ENCODE measurements at places on chromosomes 16 and 17.
A peak's percentile ranks its signal among the peaks of the same experiment; 100 is the strongest.

DNA sequence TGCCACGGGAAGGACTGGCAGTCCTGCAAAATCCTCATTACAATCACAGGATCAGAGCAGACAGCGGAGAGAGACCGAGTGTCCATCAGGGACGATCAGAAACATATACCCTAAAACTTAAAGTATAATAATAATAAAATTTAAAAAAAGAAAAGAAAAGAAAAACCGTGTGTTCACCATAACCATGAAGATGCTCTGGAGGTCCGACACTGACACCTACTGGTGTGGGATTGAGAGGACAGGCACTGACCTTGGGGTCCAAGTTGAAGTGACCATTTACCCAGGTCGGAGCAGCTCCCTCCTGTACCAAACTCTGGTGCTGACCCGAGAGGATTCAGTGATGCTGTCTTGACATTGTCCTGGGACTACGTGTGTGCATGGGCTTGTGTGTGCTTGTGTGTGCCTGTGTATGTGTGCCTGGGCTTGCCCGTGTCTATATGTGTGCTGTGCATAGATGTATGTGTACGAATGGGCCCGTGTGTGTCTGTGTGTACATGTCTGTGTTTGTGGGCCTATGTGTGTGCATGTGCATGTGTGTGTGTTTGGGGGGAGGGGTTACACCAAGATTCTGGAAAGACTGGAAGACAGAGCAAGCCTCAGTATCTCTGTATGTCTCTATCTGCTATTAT, 10.0 kb upstream of the CD300LD start:
- peak; percentile 10 for DNase-seq

- DNase-seq = no peak
Observed at GRCh38 chr16:81611721-81612120, 167.1 kb downstream of the CMIP start.

GRCh38 chr17:80935526-80935925, 56.1 kb upstream of the CHMP6 start:
- no peak for DNase-seq

DNA sequence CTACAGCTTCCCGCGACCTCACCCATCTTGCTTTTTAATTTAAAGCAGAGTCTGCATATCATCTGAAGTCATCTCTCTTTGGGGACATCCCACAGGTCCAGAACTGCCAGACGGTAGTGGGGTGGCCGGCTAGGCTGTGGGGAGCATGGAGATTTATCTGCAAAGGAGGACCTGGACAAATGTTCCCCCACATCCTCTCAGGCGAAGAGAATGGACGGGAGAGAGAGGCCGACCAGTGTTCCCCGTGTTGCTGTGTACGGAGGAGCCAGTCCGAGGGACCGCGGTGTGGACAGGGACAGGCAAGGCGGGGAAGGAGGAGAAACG, 665 bp upstream of the MT1M start:
- DNase-seq = no peak

- DNase-seq = peak; percentile 80
Observed at GRCh38 chr16:88747588-88748301, 37.3 kb downstream of the PIEZO1 start.

DNA sequence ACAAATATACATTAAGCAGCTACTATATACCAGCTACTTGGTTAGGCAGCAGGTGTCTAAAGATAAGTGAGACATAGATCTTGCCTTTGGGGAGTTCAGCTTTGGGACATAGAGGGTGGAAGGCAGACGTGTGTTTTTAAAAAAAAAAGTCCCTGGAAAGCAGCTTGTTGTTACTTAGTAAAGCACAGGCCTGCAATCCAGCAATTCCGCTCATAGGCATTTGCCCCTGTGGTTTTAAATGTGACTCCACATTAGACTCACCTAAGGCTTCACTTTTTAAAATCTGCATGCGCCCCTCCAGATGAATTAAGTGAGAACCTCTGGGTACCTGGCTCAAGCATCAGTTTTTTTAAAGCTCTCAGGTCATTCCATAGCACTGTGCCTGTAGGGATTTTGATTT, 7.2 kb upstream of the MLYCD start:
- no peak for DNase-seq

- DNase-seq = no peak
Observed at GRCh38 chr16:24850289-24850938, 4.7 kb downstream of the SLC5A11 start.

DNA sequence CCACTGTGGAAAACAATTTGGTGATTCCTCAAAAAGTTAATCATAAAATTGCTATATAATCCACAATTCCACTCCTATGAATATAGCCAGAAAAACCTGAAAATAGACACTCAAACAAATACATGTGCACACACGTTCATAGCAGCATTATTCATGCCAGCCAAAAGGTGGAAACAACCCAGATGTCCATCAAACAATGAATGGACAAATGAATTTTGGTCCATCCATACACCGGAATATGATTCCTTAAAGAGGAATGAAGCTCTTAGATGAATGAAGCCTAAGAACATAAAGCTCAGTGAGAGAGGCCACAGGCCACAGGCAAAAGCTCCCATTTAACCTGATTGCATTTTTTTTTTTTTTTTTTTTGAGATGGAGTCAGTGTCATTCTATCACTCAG, 114.6 kb upstream of the TNRC6C start:
- DNase-seq = no peak

- DNase-seq = no peak
Observed at GRCh38 chr16:54633943-54634362, 296.7 kb upstream of the IRX5 start.

DNA sequence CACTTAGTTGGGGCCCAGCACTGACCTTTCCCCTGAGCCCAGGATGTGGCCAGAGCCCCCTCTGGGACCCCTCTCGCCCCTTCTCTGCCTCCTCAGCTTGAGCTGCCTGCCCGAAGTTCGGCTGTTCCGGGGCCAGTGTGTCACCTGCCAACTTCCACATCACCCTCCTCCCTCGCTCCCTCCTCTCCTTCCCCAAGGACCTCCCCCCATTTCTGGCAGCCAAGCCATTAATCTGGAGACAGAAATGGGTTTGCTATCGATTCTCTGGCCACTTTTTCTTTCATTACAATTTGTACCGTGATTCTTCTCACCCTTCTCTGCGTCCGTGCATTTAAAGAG, 8.8 kb upstream of the ADAM11 start:
- DNase-seq = no peak

- DNase-seq = no peak
Observed at GRCh38 chr16:79372503-79373184, 227.9 kb downstream of the MAF start.

GRCh38 chr17:78953356-78954350, 26.1 kb downstream of the LGALS3BP start:
- no peak for DNase-seq

GRCh38 chr17:64327201-64327930, 63.3 kb downstream of the PECAM1 start:
- DNase-seq = no peak

DNA sequence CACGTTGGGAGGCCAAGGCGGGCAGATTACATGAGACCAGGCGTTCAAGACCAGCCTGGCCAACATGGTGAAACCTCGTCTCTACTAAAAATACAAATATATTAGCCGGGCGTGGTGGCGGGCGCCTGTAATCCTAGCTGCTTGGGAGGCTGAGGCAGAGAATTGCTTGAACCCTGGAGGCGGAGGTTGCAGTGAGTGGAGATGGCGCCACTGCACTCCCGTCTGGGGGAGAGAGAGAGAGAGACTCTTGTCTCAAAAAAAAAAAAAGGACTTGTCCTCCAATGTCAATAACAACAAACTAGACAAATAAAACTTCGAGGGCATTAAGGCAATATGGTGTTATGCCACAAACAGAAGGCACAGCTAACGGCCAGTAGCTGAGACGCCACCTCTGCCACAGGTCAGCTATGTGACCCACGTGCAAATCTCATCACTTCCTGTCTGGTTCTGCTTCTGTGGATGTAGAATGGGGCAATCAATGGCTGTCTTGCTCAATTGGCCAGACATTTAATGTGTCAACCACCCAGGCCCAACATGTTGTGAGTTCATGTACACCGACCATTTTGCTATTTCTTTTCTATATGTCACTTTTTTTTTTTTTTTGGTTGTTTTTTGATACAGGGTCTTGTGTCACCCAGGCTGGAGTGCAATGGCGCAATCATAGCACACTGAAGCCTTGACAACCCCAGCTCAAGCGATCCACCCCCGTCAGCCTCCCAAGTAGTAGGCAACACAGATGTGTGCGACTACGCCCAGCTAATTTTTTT, 834 bp upstream of the TXNDC11 start:
- no peak for DNase-seq

DNA sequence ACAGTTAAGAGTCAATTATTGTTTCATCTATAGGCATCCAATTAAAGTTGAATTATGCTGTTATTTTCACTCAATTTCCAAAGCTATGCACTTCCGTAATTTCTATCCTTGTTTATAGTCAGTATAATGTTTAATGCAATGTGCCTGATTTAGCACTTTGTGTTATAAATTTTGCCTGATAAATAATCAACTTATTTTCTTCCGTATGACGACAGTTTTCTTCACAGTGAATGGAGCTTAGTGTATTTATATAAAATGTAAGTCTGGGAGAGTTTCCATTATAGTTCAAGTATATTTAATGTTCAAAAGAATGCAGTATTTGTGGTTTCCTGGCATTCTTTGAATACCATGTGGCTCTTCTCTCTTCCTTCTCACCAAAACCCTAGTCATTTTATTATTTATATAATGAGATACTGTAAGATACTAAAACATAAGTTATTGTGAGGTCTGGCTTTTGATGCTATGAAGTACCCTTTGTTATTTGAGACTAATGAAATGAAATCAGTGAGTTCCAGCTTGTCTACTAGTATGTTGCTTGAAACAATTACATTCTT, 240.6 kb downstream of the PRKCA start:
- no peak for DNase-seq
